ENCODE measurements at places on chromosomes 16 and 17.

DNA sequence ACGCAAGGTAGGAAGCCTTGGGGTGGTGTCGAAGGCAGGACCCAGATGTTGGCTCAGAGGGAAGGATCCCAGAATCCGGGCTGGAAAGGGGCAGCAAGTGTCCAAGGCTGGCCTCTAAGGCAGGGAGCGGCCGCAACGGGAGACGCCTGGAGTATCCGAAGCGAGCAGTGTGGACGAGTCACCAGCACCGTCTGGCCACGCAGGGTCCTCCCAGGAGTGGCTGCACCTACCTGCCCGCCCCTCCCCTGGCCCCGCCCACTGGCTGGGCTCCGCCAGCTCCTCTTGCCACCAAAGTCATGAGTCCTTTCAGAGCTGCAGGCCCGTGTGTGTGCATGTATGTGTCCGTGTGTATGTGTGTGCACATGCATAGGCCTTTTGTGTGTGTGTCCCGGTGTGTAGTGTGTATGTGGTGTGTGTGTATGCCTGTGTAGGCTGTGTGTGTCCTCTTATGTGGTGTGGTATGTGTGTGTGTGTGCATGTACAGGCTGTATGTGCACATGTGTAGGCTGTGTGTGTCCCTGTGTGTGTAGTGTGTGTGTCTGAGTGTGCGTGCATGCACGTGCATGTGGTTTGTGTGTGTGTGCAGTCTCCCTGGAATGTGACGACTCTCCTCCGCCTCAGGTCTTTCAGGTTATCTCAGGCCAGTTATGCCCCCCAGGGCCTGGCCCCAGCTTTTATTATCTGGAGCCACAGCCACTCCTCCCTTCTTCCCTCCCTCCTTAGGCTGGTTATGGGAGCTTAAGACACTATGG, at the start of gene PRSS8:
PRSS8 (minus strand) TSS at position 193 of the 752 bp plus-strand sequence. CDS start 229 bp downstream, outside the sequence.
- no peak for DNase-seq

GRCh38 chr16:77790912-77791311, 2.5 kb downstream of the VAT1L start:
- no peak for DNase-seq

- DNase-seq, result no peak
These were observed 41.3 kb downstream of the GAS7 start for GRCh38 chr17:10156948-10157607.

- no peak for DNase-seq
These were observed 97.5 kb downstream of the OR1D5 start for GRCh38 chr17:2965621-2966595.
